ENCODE measurements at places on chromosomes 4 and X.

DNA sequence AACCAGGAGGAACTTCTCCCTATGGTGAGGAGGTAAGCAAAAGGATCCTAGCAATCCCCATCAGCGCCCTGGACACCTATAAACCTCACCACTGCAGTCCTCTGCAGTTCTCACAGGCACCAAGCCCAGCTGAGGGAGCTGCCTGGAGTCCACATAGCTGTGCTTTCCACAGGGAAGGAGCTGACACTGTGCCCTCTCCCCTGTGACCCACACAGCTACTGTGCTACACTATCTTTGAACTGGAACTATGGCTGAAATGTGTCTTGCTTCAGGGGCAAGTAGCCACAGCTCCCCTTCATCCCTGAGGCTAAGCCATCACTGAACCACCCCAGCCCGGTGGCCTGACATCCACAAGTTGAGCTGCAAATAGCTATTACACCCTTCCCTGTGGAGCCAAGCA, 208.5 kb upstream of the RPL34 start:
- no peak for DNase-seq

DNA sequence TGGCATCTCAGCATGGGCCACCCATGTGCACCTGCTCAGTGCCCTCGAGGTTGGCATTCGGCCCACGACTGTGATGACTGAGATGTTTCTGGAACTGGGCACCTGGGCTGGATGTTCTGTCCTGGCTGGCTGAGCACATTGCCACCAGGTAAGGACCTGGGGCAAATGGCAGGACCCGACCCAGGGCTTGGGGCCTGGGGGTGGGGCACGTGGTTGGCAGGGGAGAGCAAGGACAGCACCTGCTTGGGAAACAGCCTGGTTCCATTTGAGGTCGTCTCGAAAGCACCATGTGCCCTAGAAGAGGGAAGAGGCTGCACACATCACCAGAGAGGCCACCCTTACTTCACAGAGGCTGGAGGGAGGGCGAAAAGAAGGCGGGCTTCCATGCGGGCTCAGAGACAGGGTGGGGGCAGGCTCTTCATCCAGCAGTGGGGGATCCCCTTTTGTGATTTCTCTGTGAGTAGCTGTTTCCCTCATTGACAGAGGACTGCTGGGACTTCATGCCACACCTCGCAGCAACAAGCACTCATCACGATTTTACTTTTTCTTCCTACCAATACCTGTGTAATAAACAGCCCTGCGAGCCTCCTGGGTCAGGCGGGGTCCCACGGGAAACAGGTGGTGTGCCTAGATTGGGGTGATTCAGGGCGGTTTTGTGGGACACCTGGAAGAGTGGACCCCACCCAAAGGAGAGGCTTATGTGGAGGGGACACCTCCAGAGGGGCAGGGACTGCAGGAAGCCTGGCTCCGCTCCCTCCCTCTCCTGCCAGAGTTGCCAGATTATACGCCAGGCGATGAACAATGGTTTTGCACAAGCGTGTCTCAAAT, 12.0 kb downstream of the TMEM187 start:
- DNase-seq = no peak

DNA sequence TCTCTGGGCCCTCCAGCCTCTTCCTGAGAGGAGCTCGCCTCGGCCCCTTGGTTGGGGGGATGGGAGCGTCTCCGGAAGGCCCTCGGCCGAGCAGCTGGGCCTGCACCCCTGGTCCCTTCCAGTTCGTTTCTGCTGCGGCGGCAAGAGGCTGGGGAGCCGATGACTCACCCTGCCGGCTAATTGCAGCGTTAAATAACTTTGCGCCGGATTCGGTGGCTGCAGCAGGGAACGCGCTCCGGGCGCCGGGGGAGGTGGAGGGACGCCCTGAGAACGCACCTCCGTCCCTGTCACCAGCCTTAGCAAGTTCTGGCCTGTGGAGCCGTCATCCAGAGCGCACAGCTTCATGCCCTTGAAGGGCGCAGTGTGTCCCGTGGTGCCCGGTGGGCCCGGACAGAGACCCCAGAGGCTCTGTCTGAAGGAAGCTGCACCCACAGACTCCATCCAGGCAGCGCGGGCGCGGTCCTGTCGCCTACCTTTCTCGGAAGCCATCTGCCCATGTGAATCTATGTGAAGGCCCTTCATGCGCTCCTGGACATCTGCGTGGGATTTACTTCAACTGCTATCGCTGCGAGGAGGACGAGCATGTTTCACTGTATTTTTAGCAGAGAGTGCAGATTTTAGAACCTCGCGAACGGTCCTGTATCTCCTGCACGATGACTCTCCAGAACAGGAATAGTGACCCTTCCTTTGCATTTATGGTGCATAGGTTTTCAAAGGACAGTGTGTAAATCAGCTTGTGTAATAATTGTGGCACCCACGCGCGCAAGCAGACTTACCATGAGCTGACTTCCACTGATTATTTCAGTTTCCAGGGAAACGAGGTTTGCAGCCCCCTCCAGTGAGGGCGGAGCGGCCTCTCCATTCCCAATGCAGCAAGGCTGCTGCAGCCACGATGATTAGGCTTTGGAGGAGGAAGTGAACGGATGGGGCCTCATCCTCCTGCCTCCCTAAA, 1.7 kb upstream of the TMEM271 start:
- peak; percentile 8 for DNase-seq

GRCh38 chrX:2538031-2538757, 37.4 kb upstream of the DHRSX start:
- DNase-seq = no peak

DNA sequence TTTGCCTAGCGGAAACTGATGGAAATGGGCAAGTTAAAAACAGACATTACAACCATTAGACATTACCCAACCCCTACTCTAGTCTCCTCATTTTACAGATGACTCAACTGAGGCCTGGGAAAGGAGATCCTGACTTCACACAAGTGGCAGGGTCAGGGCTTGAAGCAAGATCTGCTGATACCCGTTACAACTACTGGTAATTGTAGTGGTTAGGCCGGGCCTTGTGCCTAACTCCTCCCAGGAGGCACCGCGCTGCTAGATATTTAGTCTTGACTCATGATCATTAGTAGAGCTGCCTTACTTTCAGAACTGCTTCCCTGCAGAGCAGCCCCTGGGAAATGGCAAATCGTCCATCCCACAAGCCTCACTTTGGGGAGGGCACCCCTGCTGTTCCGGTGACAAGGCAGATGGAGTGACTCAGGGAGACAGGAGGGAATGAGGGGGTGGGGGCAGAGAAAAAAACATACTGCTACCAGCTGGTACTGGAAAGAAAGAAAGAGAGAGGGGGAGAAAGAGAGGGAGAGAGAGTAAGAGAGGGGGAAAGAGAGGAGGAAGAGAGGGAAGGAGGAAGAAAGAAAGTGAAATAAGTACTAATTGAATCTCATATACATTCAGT, 12.2 kb downstream of the ARHGEF6 start:
- DNase-seq = peak; percentile 62

DNA sequence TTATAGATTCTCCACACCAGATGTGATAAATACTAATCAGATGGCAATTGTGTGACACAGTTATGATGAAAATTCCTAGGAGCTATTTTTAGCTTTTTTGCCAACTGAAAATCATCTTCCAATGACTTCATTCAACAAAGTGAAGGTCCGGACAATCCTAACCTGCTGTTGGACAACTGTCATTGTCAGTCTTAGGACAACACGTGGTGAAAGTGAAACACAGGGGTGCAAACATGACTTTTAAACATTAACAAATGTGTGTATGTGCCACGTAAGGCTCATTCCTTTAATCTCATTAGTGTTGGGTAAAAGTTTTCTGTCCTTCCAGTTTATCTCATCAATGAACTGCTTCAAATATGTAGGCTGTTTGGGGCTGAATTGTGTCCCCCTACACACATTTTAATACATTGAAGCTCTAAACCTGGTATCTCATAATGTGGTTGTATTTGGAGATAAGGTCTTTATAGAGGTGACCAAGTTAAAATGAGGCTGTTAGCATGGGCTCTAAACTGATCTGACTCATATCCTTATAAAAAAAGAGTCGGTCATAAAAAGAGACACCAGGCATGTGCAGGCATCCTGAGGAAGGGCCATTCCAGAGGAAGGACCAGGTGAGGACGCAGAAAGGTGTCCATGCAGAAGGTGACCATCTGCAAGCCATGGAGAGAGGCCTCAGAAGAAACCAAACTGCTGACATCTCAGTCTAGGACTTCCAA, 41.2 kb upstream of the SMAD1 start:
- DNase-seq = no peak

- no peak for DNase-seq
Observed at GRCh38 chr4:127219232-127219631, 413.5 kb upstream of the INTU start.

- DNase-seq = no peak
Observed at GRCh38 chr4:81621490-81621889, 149.8 kb upstream of the RASGEF1B start.

DNA sequence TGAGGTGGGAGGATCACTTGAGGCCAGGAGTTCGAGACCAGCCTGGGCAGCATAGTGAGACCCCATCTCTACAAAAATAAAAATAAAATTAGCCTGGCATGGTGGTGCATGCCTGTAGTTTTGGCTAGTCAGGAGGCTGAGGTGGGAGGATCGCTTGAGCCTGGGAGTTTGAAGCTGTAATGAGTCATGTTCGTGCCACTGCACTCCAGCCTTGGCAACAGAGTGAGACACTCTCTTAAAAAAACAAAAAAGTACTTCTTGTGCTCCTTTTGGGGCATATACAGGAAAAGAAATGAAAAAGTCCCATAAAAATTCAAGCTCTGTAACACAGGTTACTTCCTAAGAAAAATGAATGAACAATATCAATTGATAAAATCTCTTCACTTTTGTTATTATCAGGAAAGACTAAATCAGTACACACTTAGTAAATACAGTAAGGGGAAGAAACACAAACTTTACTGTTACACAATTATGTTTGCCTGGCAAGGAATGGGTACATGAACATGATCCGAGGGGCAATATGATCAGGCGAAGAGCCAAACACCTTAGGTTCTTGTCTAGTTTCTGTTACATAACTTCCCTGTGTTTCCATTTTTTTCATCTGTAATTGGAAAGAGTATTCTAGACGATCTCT, 46.9 kb downstream of the CCDC158 start:
- peak; percentile 31 for DNase-seq

- DNase-seq = no peak
Observed at GRCh38 chr4:48472794-48473193, 10.3 kb upstream of the SLC10A4 start.

GRCh38 chr4:168588916-168589531, 92.2 kb downstream of the PALLD start:
- DNase-seq = peak; percentile 70

GRCh38 chrX:136219893-136220292, 31.3 kb downstream of the MAP7D3 start:
- no peak for DNase-seq

GRCh38 chrX:68420559-68420958, 12.7 kb downstream of the OPHN1 start:
- DNase-seq = no peak

GRCh38 chr4:75344915-75345314, 169.3 kb downstream of the RCHY1 start:
- peak; percentile 94 for DNase-seq

DNA sequence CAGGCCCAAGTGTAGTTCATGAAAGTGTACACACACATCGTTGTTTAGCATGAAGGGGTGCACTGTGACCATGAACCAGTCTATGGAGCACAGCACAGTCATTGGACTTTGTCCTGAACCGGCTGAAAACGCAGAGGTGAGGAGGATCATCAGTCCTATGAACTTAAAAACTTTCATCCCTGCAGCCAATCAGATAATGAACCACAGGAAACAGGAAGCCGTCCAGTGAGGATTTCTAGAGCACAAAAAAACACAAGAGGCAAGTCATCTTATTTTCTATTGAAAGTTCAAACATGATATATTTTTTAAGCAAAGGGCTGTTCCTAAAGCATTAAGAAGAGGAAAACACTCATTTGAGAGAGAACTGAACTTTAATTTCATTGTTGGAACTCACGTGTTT, 91.8 kb downstream of the PLAC1 start:
- DNase-seq = no peak

GRCh38 chr4:185467101-185467500, 4.4 kb downstream of the CCDC110 start:
- DNase-seq = peak; percentile 3

DNA sequence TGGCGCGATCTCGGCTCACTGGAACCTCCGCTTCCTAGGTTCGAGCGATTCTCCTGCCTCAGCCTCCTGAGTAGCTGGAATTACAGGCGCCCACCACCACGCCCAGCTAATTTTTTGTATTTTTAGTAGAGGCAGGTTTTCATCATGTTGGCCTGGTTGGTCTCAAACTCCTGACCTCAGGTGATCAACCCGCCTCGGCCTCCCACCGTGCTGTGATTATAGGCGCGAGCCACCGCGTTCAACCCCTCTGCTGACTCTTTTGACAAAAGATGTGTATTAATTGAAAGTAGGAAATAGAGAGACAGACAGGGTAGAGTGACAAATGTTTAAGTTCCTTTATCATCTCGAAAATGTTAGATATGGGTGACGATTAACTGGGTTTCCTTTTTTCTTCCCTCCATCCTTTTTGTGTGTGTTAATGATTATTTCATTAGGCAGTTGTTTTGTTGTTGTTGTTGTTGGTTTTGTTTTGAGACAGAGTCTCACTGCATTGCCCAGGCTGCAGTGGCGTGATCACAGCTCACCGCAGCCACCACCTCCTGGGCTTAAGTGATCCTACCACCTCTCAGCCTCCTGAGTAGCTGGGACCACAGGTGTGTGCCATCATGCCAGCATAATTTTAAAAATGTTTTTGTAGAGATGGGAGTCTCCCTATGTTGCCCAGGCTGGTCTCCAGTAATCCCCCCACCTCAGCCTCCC, 79.5 kb downstream of the KDM6A start:
- DNase-seq = no peak

DNA sequence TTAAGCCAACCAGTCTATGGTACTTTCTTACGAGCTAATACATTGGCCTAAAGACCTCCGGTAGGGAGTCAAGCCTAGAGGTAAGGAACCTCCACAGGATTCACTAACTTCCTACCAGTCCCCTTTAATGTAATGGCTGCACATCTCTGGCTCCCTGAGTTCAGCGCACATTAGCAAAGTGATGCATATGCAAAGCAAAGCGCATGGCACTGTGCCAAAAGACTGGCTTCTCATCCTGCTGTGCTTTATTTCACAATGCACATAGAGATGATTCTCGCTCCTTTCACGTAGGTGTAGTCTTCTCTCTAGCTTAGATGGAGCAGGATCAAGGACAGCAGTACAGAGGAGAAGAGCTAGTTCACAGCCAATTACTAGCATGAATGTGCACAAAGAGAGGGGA, 14.6 kb upstream of the CLTRN start:
- DNase-seq = peak; percentile 23

GRCh38 chr4:40699648-40700047, 50.1 kb upstream of the NSUN7 start:
- DNase-seq = peak; percentile 88

- peak; percentile 94 for DNase-seq
Observed at GRCh38 chr4:110119880-110120279, 78.5 kb downstream of the ELOVL6 start.

DNA sequence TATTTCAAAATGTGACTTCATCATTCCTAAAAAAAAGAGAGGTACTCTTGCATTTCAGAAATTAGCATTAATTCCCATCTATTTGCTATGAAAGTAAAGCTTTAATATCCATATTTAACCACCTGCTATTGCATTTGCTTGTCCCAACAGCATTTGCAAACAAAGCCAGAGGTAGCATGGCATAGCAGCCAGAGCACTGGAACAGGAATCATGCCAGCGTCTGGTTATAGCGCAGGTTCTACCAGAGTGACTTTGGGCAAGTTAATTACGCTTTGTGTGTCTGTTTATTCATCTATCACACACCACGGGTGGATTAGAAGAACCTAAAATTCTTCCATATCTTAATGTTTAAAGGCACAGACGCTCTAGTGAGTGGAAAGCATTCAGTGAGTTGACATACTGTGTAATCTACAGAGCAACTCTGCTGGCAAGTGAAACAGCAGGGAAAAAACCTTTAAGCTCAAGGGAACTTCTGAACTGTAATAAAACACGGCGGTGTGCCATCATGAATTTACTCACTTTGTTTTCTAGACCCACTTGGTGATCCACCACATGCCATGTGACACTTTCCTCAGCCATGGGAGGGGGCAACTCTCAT, 76.6 kb upstream of the QRFPR start:
- no peak for DNase-seq
